ENCODE measurements at places on chromosomes 4 and X.
A peak's percentile ranks its signal among the peaks of the same experiment; 100 is the strongest.

GRCh38 chrX:10582215-10582733, 38.1 kb downstream of the MID1 start:
- DNase-seq = no peak

- no peak for DNase-seq
Observed at GRCh38 chrX:118239178-118239870, 106.6 kb upstream of the WDR44 start.

DNA sequence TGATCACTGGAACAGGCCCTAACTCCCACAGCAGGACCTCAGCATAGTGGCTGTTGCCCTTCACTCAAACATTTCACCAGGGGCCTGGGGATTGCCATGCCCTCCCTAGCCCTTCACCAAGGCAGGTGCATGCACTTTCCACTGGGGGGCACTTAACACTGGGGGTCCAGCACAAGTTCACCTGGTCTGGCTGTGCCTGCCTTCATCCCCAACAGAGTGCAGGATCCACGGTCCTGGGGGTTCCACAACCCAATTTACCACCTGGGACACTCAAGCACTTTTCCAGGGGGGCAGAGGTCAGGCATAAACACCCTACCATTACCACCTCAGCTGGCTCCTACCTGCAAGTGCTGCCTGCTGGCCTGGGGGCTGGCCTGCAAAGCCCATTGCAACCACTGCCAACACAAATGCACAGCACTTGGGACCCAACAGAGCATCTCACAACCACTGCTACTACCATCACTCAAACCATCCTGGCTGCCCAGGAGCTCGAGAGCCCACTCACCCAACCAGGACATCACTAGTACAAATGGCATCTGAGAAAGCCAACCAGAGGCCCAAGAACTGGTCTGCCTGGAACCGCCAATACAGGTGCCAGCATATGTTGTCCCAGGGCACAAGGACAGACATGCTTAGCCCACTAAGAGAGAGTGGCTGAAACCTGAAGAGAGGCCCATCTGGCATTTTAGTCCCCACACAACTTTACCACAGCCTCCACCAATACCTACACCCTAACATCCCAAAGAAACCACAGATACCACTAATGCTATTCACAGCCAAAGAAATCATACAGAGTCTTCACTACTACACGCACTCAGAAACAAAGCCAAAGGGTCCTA, 43.1 kb downstream of the NAT8L start:
- no peak for DNase-seq

GRCh38 chr4:122882857-122883735, 39.3 kb downstream of the NUDT6 start:
- DNase-seq = no peak

DNA sequence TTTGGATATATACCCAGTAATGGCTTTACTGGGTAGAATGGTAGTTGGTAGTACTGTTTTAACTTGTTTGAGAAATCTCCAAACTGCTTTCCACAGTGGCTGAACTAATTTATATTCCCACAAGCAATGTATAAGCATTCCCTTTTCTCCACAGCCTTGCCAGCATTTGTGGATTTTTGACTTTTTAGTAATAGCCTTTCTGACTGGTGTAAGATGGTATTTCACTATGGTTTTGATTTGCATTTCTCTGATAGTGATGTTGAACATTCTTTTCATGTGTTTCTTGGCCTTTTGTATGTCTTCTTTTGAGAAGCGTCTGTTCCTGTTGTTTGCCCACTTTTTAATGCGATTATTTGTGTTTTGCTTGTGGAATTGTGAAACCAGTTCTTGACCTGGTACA, 290.5 kb downstream of the BMPR1B start:
- no peak for DNase-seq

- DNase-seq = no peak
Observed at GRCh38 chr4:161010227-161010626, 1153.6 kb downstream of the FSTL5 start.

- no peak for DNase-seq
Observed at GRCh38 chr4:186946682-186947294, 223.1 kb upstream of the FAT1 start.

DNA sequence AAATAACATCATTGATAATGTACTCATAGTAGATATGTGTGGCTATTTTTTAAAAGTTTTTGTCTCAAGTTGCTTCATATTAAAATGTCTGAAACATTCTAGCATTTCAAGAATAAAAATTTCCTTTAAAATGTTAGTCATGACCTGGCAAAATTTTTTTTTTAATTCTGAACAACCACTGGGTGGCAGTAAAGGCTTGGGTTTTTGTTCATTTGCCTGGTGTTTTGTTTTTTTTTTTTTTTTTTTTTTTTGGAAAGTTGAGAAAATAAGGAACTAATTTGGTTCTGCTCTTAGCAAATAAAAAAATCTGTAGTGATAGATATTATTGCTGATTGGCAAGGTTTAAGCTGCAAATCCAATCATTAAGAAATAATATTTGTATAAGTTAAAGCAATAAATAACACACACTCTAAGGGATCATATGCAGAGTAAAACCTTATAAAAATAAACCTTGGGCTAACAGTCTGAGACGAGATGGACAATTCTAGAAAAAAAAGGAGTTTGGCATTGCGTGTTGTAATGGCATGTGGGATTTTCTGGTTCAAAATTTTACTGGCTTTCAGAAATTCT, 81.4 kb downstream of the CEP44 start:
- DNase-seq = no peak

DNA sequence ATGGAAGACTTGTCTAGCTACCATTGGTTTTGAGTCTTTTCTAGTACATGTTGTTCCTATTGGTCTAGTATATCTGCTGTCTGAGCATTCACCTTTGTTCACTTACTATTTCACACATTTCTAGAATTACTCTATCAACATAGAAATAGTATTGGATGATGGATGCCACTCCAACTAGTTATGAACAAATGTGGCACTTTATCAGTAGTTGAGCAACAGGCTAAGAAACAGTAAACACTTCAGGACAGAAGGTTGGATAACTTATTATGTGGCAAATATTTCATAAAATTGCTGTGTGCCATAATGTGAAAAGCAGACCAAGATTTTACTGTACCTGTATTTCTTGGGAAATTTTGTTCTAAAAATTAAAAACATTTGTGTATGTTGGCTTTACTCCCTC, 42.4 kb upstream of the GLRA3 start:
- no peak for DNase-seq

GRCh38 chr4:145530189-145530588, 48.5 kb downstream of the SMAD1 start:
- DNase-seq = no peak

- DNase-seq = peak; percentile 31
Observed at GRCh38 chrX:47169726-47170515, 23.7 kb upstream of the UBA1 start.

DNA sequence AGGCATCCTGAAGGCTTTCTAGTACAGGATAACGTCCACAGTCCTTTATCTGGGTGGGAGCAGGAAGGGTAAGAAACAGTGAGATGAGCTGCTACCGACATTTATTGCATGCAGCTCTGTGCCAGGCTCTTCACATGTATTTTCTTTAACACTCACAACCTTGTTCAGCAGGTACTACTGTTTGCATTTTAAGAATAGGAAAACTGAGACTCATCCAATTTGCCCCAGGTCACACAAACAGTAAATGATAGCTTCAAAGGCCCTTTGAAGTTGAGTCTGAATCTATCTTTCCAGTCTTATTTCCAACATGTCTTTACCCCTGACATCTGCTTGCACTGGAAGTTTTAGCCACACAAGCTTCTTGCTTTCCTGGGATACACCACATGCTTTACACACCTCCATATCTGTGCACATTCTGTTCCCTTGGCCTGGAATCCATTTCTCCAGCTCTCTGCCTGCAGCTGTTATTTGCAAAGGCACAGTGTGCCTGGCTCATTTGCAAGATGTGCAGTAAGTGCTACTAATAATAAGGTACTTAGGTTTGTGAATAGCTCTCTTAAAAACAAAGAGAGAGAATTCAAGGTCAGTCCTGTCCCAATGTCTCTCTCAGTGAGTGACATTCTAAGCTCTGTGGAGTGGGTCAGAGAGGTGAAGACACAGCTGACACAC, 61.2 kb downstream of the METTL14 start:
- no peak for DNase-seq

DNA sequence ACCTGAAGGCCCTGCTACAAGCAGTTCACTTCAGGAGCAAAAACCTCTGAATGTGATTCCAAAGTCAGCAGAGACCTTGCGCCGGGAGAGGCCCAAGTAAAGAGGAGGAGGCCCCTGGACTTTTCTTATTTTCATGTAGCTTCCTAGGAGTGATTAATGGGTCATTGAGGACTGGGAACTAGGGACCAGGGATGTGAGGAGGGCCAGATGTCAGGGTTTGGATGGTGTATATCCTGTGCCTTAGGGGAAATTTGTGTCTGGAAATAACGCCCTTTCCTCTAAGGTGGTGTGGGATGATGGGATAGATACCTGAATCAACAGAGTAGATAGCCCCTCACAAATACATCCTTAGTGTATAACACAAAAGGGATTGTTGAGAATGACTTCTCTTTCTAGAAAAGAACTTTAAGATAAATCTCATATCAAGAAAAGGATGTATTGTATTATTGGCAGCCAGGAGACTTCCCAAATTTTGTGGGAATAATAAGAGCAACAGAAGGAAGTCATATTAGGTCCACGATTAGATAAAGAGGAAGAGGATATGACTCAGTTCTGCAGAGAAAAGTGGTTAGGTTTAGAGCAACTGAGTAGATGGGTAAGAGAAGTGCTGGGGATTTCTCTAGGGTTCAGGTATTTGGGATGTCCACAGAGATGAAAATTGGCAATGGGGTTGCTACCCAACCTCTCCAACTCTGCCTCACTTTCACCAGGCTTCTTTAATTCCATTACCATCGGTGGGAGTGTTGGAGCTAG, 1.1 kb downstream of the ITGB1BP2 start:
- no peak for DNase-seq

- DNase-seq = no peak
Observed at GRCh38 chr4:87527431-87528220, 1.6 kb downstream of the SPARCL1 start.

GRCh38 chr4:145939441-145939750, 773 bp upstream of the ZNF827 start:
- DNase-seq = no peak

GRCh38 chrX:23811108-23811651, 28.2 kb downstream of the SAT1 start:
- DNase-seq = no peak
